ENCODE measurements at places on chromosomes 2 and 18.

- DNase-seq, result no peak
These were observed 129.5 kb downstream of the RHBDD1 start for GRCh38 chr2:226965376-226965775.

GRCh38 chr2:233244818-233245217, 6.7 kb upstream of the ATG16L1 start:
- no peak for DNase-seq

DNA sequence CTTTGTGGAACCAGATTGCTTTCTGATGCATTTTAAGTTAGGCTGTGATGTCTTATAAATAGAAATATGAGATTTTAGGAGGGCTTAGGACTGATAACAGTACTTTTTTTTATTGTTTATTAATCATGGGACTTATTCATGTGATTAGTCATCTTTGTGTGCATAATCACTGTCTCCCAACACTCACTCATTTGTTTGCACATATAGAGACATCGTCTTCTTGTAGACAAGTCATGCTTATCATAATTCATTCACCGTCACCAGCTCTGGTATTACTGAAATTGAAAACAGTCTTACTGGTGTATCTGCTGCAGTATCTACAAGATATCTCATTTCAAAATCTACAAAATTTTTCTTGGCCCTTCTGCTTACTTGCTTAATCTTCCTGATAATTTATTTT, 45.8 kb downstream of the WDR7 start:
- DNase-seq, result no peak

GRCh38 chr18:55433648-55434047, 154.3 kb downstream of the TCF4 start:
- DNase-seq, result no peak

All from activated CD8-positive, alpha-beta memory T cell treated with anti-CD3 and anti-CD28 coated beads, Interleukin-2, amount 50 U/mL, for 4 hours (primary cell).